ENCODE measurements at places on chromosomes 16 and 17. TPM values are rescaled to one million over a fixed set of nuclear protein-coding genes. Genes with fewer than 3 reads are reported as not detected.

GRCh38 chr16:85927959-85928358 lies 29.0 kb downstream of the IRF8 start:
- no peak for DNase-seq

DNA sequence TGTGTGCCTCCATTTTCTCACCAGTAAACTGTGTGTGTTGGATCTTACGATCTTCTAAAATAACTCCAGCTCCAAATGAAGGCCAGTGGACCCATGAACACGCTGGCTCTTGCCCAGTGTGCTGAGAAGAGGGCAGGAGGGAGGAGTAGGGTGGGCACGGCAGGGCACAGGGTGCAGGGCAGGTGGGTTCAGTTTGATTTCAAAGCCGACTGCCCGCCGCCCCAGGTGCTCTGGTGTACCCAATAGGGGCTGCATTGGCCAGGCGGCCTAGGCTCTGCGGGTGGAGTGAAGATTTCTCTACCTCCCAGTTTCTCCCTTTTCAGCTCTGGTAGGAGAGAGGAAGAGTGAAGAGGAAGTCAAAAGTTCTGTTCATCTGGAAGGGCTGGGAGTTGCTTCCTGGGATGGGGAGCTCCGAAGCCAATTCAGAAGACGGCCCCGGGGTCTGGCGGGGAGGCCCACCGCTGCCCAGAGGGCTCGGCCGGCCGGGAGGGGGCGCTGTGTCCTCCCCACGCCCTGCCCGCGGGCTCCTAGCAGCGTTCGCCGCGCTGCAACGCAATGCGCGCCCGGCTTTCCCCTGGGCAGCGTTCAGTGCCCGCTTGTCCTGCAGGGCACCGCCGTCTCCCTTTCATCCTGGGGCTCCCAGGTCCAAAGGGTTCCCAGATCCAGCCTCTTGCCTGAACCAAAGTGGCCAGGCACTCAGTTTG lies 1.1 kb upstream of the CRHR1 start:
- DNase-seq: no peak

DNA sequence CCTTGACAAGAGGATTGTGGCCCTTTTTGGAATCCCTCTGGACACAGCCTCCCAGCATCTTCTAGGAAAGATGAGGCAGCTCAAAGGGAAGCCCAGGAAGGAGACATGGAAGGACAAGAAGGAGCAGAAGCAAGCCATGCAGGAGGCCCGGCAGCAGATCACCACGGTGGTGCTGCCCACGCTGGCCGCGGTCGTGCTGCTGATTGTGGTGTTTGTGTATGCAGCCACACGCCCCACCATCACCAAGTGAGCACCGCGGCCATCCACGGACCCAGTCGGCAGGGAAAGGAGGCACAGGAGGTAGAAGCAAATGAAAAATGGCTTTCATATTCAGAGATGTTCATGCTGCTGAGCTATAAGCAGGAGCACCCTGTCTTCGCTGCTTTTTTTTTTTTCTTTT lies 10.9 kb upstream of the MEIOC start:
- no peak for DNase-seq

DNA sequence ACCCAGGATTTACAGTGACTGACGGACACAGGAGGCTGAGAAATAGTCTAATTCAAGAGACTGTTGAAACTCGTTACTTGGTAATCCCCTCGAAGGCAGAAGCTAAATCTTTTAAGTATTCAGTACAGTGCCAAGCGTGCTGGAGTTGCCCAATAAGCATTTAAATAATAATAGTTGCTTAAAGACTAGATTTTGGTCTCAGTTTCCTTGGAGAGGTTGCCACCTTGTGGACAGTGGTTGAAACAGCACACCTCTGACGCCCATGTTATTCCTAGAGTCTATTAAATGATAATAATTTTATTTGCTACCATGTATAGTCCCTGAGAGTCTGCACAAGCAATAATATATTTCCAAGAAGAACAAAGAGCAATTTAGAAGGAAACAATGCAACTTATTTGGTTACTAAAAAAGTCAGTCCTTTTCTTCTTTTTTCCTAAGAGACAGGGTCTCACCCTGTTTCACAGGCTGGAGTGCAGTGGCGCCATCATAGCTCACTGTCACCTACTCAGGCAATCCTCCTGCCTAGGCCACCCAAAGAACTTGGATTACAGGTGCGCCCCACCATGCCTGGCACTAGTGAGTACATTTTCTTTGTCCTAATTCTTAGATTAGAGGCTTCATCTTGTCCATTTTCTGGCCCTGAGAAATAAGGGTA lies 138.0 kb upstream of the NUDT7 start:
- peak; percentile 72 for DNase-seq

DNA sequence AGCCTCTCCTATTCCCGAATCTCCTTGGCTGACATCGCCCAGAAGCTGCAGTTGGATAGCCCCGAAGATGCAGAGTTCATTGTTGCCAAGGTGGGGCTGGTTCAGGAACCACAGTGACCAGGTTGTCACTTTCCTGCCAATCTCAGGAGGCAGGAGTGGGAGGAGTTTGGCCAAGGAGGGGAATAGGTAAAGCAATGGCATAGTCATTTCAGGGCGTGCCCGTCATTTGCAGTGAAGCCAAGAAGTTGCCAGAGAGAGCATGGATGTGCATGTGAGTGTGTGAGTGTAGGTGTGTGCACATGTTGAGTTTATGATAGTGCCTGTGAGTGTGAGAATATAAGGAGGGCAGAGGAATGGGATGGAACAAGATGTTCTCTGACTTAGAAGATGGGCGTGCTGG lies 14.8 kb downstream of the PSMD3 start:
- DNase-seq: peak; percentile 27

DNA sequence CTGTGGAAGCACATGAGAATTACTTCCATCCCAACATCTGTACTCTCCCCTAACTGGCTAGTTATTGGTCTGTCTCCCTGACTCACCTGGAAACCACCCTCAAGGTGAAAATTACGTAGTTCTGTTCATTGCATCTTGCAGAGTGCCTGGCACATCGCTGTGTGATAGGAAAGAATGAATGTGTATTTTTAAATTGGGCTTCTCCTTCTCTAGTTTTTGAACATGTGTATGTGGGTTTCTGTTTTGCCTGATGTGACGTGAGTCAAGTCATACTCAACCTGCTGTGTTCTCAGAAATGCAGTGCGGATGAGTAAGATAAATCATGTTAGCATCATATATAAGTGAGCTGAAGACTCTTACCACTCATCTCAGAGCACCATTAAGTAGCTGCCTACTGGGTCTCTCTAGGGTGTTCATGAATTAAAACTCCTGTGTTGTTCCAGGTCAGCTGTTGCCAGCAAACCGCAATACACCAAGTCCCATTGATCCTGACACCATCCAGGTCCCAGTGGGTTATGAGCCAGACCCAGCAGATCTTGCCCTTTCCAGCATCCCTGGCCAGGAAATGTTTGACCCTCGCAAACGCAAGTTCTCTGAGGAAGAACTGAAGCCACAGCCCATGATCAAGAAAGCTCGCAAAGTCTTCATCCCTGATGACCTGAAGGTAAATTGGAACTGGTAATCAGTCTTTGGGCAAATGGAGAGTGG lies 50.2 kb downstream of the HLF start:
- DNase-seq: no peak

DNA sequence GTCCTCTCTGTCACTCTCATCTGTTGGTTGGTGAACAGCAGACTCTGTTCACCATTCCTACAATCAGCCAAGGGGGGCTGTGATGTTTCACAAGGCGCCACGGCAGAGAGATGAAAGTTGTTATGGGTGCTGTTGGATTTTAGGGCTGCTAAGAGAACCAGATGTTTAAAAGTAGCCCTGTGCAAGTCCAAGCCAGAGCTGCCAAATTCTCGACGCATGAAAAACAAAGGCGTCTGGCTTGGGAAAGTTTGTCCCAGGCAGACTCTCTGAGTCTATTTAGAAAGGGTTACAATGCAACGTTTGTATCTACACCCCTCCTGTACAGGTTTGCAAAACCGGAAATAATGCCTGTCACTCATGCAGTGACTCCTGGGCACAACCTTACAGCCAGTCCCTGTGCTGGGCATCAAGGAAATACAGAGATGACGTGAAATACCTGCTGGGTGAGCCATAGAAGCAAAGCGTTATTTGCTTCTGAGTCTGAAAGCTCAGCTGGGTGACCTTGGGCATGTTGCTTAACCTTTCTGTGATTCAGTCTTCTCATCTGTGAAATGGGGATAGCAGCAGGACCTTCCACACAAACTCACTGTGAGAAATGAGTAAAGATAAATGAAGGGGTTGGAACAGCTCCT lies 74.8 kb downstream of the XYLT1 start:
- no peak for DNase-seq

GRCh38 chr16:85670840-85671239 lies 17.9 kb downstream of the GINS2 start:
- no peak for DNase-seq

DNA sequence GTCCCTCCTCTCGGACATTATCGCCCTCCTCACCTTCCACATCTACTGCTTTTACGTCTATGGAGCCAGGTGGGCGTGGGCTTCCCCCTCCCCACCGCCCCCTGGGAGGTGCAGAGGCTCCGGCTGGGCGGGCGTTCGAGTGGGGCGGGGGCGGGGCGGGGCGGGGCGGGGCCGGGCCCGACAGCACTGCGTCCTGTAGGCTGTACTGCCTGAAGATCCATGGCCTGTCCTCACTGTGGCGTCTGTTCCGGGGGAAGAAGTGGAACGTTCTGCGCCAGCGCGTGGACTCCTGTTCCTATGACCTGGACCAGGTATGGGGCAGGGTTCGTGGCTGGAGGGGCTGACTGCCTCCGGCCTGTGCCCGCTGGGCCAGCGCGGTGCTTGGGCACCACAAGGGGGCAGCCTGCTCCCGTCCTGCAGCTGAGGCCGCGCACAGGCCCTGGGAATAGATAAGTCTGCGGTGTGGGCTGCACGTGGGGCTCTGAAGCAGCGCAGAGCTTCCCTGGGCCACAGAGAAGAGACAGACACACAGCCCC lies 9.2 kb downstream of the PIGQ start:
- DNase-seq: peak; percentile 48

- DNase-seq: no peak
These were observed 67.6 kb downstream of the ASIC2 start for GRCh38 chr17:33225509-33225908.

- DNase-seq: no peak
These were observed 125.8 kb upstream of the SMURF2 start for GRCh38 chr17:64787921-64788271.

The TMEM114 gene
- not detected for total RNA-seq

The SALL1 gene
- total RNA-seq: not detected

The TAF15 gene
- total RNA-seq: 32.4 TPM

All from PC-3 (cell line).